Neural progenitor cell (in vitro differentiated cells): ENCODE measurements at places on chromosomes 1 and 21.

GRCh38 chr21:38796424-38796823 is 9.3 kb upstream of the ETS2 start:
- DNase-seq = no peak

GRCh38 chr21:15437883-15438282 is 291.9 kb upstream of the USP25 start:
- DNase-seq = no peak

- DNase-seq = no peak
These were observed 5.5 kb downstream of the CACNA1E start for GRCh38 chr1:181488866-181489265.

GRCh38 chr1:234907208-234907939 is 221.3 kb downstream of the TOMM20 start:
- no peak for DNase-seq

DNA sequence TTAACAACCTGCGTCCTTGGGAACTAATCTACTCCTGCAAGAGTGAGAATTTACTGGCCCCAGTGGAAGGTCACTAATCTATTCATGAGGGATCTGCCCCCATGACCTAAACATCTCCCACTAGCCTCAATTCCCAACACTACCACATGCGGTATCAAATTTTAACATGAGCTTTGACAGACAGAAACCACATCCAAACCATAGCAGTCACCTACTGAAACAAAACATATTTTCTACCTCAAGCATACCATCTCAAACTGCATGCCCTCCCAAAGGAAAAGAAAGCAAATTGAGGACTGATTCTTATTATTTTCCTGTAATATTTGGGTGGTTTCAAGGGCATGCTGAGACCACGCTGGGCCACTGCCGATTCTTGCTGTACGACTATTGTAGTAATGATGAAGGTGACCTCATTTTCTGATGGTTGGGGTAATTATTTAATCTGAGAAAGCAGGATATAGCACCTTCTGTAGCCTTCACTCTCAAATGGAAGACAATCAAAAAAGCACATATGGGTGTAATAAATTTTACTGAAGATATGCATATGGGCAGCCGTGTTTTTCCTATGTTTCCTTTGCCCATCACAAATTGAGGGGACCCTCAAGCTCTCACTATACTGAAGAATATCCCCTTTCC is 13.2 kb upstream of the GBP5 start:
- no peak for DNase-seq

DNA sequence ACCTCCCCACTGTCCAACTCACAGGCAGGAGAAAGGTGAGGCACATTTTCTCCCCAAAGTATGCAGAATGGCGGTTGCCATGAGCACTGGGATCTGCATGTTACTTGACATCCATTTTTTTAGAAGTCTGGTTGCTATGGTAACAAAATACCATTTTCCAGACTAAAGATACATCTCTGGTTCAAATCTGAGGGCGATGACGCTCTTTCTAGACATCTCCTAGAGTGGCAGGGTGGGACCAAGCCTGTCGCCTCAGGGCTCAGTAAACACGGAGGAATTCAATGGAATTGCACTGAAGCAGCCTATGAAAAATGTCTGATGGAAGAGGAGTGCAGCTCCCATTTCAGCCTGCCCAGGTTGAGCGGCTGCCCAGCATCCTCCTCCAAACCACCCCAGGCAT is 21.5 kb upstream of the FAM43B start:
- DNase-seq = no peak
